ENCODE measurements at places on chromosomes 6 and 20.

- DNase-seq = no peak
Observed at GRCh38 chr20:891058-891705, 25.0 kb downstream of the ANGPT4 start.

GRCh38 chr20:57250607-57251343 is 15.7 kb downstream of the BMP7 start:
- DNase-seq = no peak

GRCh38 chr6:106199998-106200397 is 113.9 kb downstream of the PRDM1 start:
- no peak for DNase-seq

DNA sequence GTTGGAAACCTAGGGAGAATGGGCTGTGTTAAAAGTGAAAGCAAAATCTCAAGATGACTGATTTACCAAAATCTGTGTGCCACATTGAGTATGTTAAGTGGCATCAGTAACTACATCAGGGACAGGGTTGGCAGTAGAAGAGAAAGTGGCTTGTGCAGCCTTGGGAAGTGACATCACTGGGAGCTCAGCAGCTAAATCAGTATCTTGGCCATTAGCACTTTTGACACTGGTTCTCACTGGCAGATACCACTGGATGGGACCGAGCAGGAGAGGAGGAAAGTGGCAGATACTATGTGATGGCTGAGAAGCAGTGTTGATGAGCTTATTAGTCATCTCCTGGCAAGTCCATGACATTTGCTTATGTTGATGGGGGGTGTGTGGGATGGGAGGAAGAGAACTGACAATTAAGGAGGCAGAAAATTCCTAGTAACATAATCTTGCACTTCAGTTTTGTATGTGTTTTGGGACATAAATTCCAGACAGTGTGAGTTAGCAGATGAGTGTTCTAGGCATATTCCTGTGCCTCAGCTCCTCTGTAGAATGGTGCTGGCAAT is 322.2 kb downstream of the SOX4 start:
- no peak for DNase-seq

GRCh38 chr6:44049163-44049988 is 77.9 kb downstream of the MRPL14 start:
- no peak for DNase-seq

DNA sequence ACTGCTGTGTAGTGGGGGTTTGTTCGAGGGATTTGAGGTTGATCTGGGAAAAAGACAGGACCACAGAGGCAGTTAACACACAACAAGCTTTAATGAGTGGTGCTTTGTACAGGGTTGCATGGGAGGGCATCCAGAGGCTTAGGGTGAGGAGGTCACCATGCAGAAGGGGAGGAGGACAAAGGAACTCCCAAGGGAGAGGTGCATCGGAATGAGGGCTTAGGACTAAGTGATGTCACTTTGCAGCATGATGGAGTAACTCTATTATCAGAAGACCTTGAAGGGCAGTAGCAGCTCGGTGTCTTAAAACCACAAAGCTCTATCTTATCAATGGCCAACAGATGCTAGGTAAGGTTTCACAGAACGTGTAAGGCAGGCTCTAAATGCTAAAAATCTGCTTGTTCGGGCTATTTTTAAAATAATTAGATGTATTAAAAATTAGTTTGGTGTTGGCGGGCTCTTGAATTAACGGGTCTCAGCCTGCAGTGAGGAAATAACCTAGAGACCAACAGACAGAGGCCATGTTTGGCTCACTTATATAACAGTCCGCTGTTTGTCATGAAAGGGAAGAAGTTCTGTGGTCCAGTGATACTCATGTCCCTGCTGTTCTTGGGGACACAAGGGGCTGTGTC is 37.9 kb downstream of the MAN1A1 start:
- no peak for DNase-seq

DNA sequence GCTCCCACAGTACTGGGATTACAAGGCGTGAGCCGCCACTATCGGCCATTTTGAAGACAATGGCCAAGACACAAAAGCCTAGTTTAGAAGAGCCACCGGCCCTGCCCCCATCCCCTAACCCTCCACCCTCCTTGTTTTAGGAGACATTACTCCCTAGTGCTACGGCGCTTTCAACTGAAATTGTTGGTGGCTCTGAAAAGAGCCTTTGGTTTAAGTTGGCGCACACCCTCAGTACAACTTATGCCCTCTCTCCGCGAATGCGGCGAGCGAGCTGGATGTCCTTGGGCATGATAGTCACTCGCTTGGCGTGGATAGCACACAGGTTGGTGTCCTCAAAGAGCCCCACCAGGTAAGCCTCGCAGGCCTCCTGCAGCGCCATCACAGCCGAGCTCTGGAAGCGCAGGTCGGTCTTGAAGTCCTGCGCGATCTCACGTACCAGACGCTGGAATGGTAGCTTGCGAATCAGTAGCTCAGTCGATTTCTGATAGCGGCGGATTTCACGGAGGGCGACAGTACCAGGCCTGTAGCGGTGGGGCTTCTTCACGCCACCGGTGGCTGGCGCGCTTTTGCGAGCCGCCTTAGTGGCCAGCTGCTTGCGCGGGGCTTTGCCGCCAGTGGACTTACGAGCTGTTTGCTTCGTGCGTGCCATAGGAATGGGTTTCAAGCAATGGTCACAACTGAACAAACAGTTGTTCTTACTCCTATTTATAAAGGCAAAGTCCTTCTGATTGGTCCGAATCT is 114.9 kb upstream of the BTN3A2 start:
- no peak for DNase-seq

- no peak for DNase-seq
Observed at GRCh38 chr6:19035461-19036195, 648.5 kb downstream of the RNF144B start.

DNA sequence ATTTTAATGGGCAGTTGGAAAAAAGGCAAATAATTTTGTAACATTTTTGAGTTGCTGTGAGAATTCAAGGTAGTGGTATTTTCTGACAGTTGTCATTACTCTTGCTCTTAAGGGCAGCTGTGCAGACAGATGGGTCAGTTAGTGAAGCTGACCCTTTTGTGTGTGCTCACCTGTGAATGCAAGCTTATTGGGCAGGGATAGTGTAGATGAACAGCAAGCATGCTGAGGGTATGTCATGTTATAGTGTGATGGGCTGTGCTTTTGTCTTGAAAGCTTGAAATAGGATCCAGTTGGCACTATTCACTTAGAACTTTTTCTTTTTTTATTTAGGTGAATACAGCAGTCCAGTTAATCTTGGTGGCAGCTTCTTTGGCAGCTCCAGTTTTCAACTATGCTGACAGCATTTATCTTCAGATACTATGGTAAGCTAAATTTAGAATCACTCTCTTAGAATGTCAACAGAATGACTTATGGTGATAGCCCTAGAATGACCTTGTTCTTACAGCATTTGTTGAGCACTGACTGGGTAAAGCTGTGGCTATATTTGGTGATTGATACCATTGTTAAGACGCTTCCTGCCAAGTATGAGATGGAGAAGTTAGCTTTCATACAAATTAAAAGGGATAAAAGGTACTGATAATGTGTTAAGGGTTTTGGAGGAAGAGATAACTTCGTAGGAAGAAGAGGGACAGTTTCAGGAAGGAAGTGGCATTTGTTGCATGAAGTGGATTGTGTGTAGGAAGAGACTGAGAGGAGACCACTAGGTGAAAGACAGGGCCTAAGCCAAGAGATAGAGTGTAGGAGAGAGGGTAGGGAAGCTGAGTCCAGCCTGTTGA is 19.5 kb downstream of the LRRN4 start:
- DNase-seq = no peak

DNA sequence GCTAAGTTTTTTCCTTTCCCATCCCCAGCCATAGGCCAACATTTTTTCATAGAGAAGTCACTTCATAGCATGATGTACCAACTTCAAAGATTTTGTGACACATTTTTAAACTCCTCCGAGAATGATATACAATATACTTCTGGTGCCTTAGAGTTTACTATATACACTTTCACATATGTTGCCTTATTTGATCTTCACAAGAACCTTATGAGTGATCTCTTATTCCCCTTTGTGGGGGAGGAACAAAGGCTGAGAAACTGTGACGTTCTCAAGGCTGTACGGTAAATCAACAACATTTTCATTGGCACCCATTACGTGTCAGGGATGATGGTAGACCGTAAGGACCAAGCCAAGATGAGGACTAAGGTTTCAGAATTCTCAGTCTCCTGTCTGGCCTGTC is 130.0 kb downstream of the RFPL4B start:
- DNase-seq = no peak

DNA sequence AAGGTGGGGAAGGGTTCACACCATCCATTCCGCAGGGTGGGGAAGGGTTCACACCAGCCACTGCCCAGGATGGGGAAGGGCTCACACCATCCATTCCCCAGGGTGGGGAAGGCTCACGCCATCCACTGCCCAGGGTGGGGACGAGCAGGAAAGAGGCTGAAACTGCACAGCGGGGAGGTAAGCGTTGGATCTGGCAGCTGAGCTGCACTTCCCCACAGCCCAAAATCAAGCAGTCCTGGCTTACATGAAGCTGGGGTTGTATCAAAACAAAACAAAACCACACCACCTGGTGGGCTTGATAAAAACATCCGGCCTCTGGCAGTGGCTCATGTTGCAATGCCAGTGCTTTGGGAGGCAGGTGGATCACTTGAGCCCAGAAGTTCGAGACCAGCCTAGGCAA is 268.5 kb downstream of the TAF4 start:
- DNase-seq = no peak

GRCh38 chr20:57947421-57948179 is 237.8 kb upstream of the PMEPA1 start:
- DNase-seq = no peak

GRCh38 chr6:170131351-170131750 is 159.5 kb downstream of the DLL1 start:
- no peak for DNase-seq

DNA sequence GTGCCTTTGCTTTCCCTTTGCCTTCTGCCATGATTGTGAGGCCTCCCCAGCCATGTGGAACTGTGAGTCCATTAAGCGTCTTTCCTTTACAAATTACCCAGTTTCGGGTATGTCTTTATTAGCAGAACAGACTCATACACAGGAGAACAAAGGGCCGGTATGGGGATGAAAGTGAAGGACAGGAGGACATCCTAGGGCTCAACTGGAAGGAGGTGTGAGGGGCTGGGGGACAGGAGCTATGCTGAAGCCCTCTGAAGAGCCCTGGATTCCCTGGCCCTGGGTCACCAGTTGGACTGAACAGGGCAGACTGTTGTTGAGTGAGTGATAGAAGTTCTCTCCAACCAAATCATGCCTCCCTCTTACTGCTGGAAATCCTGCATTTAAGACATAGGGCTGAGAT is 105.8 kb downstream of the SCML4 start:
- no peak for DNase-seq

GRCh38 chr6:119205911-119206618 is 127.6 kb upstream of the FAM184A start:
- DNase-seq = no peak

DNA sequence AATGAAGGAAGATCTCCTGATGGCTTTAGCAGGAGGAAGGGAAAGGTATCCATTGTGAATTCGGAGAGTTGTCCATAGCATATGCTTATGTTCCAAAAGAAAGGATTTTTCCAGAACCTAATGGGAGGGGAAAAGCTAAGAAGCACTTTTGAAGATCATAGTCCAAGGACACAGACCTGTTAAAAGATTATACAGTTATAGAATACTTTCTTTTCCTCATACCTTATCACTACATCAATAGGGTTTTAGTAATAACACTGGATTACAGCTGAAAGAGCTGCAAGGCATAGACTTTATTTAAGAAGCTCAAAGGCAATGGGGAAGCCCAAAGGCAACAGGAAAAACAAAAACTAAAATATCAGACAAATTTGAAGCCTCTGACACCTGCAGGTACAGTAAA is 39.8 kb upstream of the SLC24A3 start:
- DNase-seq = no peak

DNA sequence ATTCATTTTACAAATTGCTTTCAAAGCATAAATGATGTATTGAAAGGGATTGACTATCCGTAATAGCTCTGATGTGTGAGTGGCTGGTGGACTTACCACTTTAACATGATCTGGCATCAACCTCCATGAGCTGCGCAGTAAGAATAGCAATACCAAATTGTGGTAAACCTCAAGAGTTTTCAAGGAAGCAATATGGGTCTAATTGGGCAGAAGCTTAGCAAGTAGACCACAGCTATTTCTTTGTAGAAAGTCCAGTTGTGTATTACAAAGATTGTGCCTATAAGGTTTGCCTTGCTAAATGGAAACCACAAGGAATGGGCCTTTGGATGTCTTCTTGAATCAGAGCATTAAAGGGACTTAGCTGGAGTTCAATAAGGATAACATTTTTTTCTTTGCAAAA is 736.6 kb downstream of the KIF16B start:
- no peak for DNase-seq

DNA sequence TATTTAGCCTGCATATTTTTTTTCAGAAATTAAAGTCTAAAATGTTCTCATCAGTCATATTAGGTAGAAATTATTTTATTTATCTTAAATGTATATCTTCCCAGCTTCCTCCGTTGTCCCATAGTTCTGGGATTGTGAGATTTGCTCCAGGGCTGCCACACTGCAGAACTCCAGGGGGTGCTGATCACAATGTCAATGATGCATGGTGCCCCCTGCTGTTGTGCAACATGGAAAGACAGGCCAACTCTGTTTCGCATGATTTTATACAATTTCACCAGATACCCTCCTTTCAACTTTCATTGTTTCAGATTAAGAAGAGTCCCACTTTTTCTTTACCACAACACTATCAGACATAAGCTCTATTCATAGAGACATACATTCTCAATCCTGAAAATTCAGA is 35.9 kb downstream of the ID4 start:
- DNase-seq = no peak

DNA sequence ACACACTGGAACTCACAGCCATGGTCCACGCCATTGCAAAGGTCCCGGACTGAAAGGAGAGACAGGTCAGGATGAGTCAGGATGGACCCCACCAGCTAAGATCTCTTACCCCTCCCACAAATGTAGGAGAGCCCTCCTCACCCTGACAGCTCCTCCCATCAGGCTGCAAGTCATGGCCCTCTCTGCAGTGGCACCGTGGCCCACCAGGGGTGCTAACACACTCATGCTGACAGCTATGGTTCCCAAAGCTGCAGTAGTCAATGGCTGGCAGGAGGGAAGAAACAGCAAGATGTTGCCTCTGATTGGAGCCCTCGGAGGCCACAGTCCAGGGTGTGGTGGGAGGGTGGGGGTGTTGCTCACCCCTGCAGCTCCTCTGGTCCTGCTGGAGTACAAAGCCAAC is 5.7 kb upstream of the RBPJL start:
- no peak for DNase-seq

DNA sequence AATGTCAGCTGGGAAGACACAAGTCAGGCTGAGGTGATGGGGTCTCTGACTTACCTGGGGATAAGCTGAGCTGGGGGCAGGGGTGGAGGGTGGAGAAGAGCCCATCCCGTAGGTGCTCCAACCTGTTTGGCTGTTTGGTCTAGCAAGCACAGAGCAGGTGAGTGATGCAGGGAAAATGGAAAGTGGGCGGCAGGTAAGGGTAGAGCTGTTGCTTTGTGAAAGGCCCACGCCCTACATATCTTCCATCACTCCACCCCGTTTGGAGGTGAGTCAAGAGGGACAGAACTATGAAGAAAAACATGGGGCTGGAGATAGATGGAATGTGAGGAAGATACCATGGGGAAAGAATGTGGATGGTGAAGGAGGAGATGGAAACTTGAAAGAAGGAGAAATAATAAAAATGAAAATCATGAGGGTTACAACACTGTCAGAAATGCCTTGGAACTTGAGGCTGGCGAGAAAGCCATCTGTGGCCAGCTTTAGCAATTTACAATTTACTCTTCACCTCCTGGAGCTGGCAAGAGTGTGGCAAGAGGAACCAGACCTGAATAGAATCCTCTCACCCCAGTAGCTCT is 1.3 kb downstream of the LY6G6C start:
- no peak for DNase-seq

GRCh38 chr6:99588618-99589289 is 17.9 kb upstream of the PRDM13 start:
- DNase-seq = no peak

GRCh38 chr6:130150906-130151305 is 71.8 kb downstream of the SAMD3 start:
- no peak for DNase-seq
